ENCODE measurements at places on chromosomes 16 and 17.

- DNase-seq, result no peak
Measured at GRCh38 chr17:81494626-81495377, 17.8 kb downstream of the ACTG1 start.

GRCh38 chr16:19542138-19542821, 13.2 kb upstream of the VPS35L start:
- DNase-seq, result no peak

DNA sequence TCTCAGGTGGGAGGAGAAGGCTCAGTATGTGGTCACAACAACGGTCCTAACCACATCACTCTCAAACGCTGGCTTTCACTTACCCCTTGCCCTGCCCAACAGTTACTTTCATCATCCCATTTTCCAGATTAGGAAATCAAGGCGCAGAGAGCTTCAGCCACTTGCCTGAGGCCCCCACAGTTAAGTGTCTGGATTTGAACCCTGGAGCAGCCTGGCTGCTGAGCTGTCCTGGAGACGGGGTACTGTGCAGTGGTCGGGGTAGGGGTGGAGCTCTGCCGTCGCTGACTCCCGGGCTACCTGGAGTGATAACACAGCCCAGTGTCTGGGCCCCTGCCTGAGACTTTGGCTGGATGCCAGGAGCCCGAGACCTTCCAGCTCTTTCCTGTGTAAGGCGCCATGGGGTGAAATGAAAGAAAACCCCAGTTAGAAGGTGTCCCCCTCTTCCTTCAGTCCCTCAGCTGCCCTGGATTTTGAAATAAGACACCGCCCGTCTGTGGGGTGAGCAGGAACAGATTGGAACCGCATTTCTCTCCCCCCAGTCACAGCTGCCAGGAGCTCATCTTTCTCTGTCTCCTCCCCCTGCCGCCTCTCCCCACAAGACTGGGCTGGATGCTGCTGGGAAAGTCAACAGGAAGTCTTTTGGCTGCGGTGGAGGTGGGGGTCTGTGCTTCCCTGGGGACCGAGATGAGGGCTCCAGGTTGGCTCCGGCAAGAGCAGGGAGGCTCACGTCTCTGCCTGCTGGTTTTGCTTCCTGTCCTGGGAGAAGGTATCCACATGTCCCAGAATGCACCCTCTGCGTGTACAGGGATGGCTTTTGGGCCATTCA, 280.2 kb downstream of the SEC14L1 start:
- no peak for DNase-seq

GRCh38 chr17:29175349-29175748, 4.8 kb downstream of the MYO18A start:
- DNase-seq, result no peak

DNA sequence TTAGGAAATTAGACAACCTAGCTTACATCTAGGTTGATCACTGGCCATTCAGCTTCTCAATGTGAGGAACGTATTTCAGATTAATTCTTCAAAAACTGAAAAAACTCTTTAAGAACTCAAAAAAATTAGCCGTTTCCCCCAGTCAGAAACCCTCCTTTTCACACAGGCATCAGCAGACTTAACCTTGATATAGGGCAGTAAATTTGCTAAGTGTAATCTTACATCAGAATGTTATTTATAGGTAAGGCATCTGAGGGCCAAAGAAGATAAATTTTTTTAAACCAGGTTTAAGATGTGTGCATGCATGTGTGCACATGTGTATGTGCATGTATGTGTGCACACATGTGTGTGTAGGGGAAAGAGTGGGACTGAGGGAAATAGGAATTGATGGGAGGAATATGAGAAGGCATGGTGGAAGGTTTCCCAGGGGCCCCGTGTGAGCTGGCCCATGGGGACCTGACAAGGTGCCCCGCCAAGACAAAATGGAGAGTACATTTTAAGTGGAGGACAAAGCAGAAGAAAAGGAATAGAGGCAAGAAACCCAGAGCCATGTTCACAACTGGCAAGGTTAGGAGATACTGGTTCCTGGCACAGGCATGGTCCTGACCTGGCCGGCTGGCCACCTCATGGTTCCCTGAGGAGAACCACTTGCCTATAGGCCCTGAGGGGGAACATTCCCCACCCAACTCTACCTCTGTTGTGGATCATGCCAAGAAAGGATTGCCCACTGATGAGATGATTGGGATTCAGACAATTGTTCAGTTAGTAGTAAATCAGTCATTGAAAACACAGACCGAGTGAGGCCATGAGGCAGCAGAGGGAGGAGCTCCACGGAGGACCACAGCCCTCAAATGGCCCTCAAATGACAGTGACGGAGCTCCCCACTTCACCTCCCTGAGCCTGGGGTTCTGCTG, 33.0 kb downstream of the TEX2 start:
- DNase-seq, result no peak

DNA sequence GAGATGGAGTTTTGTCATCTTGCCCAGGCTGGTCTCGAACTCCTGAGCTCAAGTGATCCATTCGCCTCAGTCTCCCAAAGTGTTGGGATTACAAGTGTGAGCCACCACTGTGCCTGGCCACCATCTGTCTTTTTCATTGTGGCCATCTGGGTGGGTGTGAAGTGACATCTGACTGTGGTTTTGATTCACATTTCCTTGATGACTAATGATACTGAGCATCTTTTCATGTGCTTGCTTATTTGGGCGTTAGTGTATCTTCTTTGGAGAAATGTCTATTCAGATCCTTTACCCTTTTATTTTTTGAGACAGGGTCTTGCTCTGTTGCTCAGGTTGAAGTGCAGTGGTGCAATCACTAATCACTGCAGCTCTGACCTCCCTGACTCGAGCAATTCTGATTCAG, 53.9 kb upstream of the ERN1 start:
- DNase-seq, result no peak

GRCh38 chr17:68511671-68512246, 471 bp upstream of the PRKAR1A start:
- peak; percentile 44 for DNase-seq

GRCh38 chr16:85524630-85525419, 88.3 kb upstream of the GSE1 start:
- DNase-seq, result no peak

Measured in amniotic stem cell (primary cell).